Central memory CD4-positive, alpha-beta T cell (primary cell): ENCODE measurements at places on chromosomes 5 and 9.

DNA sequence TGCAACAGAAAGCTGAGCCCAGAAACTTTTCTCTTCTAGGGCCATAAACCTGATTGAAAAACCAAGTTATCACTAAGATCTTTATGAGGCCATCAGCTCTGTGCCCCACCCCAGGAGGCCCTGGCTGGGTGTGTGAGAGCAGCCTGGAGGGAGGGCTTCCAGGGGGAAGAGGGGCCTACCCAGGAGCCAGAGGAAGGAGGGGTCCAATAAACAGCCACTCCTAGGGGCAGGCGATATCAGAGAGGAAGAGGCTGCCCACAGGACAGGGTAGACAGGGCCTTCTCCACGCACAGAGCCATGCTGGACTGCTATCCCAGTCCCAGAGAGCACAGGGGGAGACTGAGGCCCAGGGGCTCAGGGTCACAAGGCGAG lies 4.5 kb upstream of the CDX1 start:
- no peak for DNase-seq

DNA sequence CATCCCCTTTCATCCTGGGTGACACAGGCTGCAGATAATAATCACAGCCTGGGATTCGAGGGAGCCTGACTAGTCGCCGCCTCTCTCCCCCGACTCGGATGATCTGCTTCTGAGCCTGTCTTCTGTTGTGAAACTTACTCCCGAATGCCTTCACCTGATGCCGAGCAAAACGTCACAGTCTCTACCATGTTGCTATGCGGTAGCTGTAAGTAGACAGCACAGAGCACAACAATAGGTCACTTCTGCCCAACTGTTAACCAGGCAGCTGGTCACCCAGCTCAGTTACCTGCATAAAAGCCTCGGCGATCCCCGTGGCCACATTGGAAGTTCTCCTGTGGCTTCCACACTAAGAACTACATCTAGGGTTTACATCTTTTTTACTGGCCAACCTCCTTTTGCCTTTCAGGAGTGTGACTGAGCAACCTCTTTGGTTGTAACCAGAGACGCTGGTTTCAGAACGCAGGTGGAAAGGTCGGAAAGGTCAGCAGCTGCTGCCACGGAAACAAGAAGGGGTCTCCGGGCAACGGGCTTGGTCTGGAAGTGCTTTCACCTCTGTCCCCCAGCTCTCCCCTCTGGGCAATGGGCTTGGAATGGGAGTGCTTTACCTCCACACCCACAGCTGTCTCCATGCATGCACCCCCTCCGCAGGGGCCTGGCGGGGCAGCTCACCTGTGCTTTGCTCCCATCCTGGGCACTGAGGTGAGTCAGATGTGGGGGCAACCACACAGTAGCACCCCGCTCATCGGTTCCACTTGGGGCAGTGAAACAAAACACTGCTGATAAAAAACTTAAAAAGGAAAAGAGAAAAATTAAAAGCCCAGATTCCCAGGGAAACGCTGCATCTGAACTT lies 7.6 kb upstream of the PPP1R26 start:
- no peak for DNase-seq

DNA sequence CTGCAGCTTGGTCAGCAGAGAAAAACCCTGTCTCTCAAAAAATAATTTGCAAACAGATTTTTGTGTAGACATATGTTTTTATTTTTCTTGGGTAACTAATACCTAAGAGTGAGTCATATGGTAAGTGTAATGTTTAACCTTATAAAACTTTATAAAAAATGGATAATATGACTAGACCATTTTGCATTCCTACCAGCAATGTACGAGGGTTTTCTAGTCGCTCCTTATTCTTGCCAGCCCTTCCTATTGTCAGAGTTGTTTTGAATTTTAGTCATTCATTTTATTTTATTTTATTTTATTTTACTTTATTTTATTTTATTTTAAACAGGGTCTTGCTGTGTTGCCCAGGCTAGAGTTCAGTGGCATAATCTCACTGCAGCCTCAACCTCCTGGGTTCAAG lies 37.8 kb downstream of the RABGAP1 start:
- no peak for DNase-seq

- DNase-seq, result no peak
These were observed 122.2 kb downstream of the SLIT3 start for GRCh38 chr5:169178754-169179153.

DNA sequence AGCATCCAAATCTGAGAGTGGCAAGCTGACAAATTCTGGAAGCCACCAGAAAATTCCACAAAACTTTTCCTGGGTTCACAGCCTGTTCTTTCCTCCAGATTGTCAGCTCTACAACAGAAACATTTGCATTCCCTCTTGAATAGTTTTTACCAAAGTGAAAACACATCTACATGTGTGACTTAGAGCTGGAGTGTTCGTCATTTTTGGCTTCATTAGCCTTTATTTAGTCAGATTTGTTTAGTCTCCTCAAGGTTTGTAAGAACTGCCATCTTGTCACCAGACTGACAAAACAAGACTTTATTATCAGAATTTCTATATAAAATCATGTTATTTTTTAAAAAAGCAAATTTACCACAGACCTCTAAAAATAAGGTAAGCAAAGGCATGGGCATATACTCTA lies 347.3 kb downstream of the TRIM36 start:
- DNase-seq, result no peak

GRCh38 chr5:135139381-135140134 lies 105.5 kb upstream of the PITX1 start:
- DNase-seq, result no peak

GRCh38 chr5:91182763-91183162 lies 200.4 kb downstream of the ARRDC3 start:
- no peak for DNase-seq

DNA sequence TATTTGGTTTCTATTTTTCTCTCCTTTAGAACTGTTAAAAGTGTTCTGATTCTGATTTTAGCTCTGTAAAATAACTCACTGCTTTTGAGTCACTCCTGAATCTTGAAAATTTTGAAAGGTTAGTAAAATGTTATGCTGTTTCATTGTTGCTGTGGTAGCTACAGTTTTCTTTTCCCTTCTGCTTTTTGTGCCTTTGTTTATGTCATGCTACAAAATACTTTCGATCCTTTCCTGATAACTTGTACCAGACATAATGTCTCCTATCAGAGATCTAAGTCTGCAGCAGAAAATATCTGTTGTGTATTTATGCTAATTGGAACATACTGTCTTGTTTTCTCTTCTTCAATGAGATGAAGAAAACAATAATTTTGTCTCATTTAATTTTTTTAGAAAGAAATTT lies 26.9 kb upstream of the CEP120 start:
- no peak for DNase-seq

DNA sequence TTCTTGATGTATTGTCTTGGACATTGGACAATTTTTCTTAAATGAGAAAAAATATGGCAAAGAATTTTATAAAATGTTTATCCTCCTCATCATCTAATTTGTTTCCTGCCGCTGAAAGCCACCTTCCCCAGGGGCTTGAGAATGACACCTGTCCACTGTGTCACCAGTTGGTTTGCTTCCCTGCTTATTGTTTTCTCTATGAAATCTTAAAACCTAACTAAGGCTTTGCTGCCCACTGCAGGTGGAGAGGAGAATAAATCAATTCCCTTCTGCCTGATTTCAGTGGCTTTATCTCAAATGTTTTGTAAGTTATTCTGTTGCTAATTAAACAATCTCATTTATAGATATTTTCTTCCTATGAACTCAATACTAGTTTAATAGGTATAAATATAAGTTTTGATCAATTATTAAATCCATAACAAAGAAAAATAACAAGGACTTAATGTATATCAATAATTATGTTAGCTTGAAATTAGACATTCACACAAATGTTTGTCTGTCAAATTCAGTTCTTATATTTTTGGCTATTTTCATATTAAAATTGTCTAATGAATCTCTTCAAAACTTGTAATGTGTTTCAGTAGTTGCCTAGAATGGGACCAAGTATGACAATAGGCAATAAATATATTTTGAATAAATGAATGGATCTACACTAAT lies 822.5 kb downstream of the PTPRD start:
- DNase-seq, result no peak

GRCh38 chr5:166286832-166287231 lies 2004.6 kb upstream of the WWC1 start:
- no peak for DNase-seq

- peak; percentile 7 for DNase-seq
These were observed 247.4 kb upstream of the RASA1 start for GRCh38 chr5:87020099-87020934.

- no peak for DNase-seq
These were observed 282.9 kb upstream of the MVB12B start for GRCh38 chr9:126043681-126044080.

GRCh38 chr9:95572381-95573151 lies 55.8 kb upstream of the PTCH1 start:
- DNase-seq, result no peak

DNA sequence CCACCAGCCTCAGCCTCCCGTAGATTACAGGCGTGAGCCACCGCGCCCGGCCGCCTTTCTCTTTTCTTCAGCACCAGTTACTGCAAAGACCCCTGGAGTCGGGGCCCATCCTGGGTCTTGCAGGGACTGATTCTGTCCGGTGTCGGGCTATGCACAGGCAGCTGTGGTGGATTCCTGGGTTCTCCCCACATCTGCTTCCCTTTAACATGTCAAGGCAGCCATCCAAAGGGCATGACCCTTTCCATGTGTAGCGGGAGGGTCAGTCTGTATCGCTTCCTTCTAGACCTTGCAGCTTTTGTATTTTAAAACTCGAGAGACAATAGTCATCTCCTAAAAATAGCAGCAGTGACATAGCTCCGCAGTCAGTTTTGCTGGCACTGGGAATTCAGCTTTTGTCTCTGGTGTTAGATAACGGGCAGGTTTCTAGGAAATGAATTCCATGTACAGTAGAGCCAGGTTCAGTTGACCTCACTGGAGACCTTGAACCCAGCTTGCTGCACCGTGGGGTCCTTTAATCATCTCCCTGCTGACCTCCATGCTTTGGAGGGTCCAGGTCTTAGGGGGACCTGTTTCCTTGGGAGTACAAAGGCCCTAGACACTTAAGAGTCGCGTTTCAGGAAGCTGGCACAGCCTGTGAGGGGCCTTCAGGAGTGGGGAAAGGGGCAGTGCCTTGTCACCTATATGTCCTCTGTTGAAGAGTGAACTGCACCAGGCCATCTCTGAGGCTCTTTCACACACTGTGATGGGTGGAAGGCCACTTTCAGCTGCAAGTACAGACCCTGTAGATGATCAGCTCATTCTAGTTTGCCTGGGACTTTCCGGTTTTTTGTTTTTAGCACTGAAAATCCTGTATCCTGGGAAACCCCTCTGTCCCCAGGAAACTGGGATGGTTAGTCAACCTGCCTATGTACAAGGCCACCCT lies 13.8 kb downstream of the ANKRD33B start:
- DNase-seq, result no peak
